ENCODE measurements at places on chromosomes 3 and 15. TPM values are rescaled to one million over a fixed set of nuclear protein-coding genes. Genes with fewer than 3 reads are reported as not detected.

GRCh38 chr3:101521211-101521701 lies 8.2 kb upstream of the SENP7 start:
- no peak for DNase-seq

GRCh38 chr15:72534523-72534922 lies 60.4 kb downstream of the ARIH1 start:
- no peak for DNase-seq

GMNC gene
- not detected for total RNA-seq

CD96 gene
- total RNA-seq = not detected

DNA sequence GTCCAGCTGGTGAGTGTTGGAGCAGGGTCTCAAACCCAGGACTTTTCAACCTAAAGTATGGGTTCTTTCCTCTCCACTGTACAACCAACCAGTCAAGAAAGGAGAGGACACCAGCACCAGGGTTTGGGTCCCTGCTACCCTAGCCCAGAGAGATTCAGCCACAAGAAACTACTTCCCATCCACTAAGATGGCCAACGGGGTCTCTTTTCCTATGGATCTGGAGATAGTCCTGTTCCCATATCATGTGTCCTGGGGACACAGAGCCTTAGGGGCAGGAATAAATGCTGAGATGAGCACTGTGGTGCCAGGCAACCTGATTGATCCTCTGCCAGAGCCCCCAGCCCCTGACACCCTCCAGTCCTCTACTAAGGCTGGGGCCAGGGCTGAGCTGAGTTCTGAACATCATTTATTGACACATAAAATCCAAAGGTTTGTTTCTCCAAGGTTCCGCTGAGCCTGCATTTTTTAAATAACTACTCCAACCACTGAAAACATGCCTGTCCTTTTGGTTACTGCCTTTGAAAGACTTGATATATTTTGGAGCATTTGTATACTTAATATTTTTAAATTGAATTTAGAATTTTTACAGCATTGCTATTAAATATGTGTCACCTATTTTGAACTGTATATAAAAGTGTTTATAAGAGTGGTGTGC lies 26.0 kb downstream of the MRPL46 start:
- no peak for DNase-seq

CACNA2D3 gene
- 3.2 TPM for total RNA-seq

GRCh38 chr3:71885006-71885405 lies 100.1 kb upstream of the PROK2 start:
- DNase-seq = no peak

- no peak for DNase-seq
Measured at GRCh38 chr3:62193586-62194345, 179.6 kb downstream of the FEZF2 start.

ATP13A5 gene
- total RNA-seq = not detected

GCNT3 gene
- not detected for total RNA-seq

DNA sequence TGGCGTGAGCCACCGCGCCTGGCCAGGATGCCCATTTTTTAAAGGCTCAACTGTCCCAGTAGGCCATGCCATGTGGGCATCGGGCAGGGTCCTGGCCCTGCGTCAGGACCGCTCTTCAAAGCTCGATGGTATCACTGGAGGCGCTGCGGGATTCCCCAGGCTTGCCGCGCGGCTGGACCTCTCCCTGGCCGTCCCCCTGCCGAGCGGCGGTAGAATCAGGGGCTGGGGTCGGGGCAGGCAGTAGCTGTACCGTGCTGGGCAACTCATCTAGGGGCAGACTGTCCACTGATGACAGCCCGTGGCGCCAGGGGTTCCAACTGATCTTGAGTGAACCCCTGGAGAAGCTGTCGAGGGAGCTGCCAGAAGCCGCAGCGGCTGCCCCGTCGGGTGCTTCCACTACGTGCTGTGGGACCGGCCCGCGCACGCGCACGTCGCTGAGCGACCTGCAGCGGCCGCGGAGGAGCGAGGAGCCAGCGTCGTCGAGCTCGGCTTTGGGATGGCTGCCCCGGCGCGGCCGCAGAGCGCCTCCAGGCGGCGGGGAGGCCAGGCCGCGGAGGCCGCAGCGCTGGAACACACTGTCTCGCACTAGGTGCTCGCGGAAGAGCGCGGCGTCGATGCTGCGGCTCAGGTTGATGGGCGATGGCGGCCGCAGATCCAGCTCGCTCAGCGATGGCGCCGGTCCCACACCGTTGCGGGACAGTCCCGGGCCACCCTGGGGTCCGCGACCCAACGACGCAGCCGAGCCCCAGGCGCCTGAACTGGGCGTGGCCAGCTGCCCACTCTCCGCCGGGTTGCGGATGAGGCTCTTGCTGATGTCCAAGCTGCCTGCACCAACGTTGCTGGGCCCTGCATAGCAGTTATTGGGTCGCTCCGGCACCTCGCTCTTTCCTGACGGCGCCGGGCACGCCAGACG lies 5.8 kb downstream of the PRRT3 start:
- DNase-seq = peak; percentile 90

DNA sequence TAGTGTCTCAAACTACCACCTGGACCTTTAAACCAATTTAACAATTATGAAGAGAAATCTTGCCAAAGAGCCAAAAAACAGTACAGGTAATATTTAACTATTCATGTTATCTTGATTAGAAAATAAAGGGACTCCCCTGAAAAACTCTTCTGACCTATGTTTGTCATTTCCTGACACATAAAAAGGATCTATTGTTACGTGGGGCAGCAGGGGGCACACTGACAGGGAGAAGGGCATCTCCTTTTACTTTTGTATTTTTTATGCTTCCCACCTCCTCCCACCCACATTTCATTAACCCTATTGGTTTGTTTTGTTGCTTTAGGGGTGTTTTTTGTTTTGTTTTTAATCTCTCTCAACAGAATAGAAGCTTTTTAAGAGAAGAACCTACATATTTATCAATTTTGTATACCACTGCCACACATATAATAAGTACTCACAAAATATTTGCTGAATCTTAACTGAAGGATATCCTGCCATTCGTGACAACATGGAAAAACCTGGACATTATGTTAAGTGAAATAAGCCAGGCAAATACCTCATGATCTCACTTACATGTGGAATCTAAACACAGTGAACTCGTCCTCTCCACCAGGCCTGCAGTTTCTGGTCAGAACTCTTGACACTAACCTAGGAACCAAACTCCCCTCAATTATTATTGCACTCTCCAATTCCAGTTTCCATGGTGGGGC lies 17.7 kb downstream of the STAG1 start:
- DNase-seq = no peak

Data from H9 (cell line).